Ecto neural progenitor cell (in vitro differentiated cells): ENCODE measurements at places on chromosomes 3 and 15.

- DNase-seq: no peak
Observed at GRCh38 chr15:98968576-98968975, 39.0 kb downstream of the PGPEP1L start.

- no peak for DNase-seq
Observed at GRCh38 chr3:139231555-139232281, 112.1 kb upstream of the MRPS22 start.

DNA sequence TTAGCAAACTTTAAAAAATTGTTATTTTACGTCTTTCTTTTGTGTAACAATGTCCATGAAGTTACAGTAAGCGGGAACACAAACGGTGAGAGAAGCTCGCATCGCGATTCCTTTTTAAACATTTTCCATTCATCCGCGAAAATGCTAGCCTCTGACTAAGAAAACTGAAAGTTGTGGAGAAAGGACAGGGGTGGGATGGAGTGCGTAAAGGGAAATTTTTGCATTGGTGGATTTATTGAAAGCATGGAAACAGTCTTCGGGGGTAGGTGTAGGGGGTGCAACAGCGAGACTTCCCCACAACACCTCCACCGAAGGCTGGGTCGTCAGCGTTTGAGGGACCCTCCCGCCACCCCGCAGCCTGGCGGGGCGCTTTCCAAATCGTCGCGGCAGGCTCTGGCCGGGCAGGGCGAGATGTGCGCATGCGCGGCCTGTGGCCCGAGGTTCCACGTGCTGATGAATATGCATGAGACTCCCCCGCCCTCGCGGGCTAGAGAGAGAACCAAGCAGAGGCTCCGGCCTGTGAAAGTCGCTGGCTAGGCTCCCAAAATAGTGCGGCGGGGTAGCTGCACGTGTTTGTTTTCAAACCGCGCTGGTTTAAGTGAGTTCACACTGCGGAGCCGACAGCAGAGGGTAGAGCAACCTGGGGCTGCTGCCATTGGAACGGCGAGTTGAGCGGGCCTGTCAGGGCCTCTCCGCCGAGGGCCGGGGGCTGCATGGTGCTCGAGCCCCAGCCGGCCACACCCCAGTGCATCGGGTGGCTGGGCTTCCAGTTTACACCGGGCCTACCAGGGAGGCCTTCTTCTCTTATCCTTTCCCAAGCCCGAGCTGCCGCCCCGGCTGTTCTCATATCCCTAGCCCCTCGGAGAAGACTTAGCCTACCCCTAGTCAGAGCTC lies 9.9 kb downstream of the ZIC1 start:
- peak; percentile 95 for DNase-seq

- no peak for DNase-seq
Observed at GRCh38 chr15:90742087-90742486, 24.9 kb downstream of the BLM start.

- DNase-seq: no peak
Observed at GRCh38 chr3:25973122-25973521, 183.2 kb downstream of the OXSM start.

DNA sequence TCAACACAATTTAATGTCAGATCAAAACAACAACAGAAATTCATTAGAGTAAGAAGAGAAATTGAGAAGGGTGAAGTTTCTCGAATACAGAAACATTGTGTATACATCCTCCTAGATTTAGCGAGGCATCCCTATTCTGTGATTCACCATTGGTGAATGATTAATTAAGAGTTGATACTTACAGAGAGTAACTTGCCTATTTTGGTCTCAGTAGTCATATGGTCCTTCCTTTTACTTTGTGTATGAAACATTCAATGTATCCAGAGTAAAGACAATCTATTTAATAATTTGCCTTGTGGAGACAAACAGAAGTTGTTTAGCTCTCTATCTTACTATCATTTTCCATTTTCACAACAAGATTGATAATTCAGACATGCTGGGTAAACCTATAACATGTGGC lies 432.0 kb downstream of the ZPLD1 start:
- DNase-seq: no peak

GRCh38 chr15:28977377-28978010 lies 91.7 kb downstream of the APBA2 start:
- DNase-seq: no peak

GRCh38 chr15:77119446-77119845 lies 48.5 kb upstream of the TSPAN3 start:
- no peak for DNase-seq

GRCh38 chr3:62365391-62366125 lies 7.8 kb downstream of the FEZF2 start:
- DNase-seq: no peak

DNA sequence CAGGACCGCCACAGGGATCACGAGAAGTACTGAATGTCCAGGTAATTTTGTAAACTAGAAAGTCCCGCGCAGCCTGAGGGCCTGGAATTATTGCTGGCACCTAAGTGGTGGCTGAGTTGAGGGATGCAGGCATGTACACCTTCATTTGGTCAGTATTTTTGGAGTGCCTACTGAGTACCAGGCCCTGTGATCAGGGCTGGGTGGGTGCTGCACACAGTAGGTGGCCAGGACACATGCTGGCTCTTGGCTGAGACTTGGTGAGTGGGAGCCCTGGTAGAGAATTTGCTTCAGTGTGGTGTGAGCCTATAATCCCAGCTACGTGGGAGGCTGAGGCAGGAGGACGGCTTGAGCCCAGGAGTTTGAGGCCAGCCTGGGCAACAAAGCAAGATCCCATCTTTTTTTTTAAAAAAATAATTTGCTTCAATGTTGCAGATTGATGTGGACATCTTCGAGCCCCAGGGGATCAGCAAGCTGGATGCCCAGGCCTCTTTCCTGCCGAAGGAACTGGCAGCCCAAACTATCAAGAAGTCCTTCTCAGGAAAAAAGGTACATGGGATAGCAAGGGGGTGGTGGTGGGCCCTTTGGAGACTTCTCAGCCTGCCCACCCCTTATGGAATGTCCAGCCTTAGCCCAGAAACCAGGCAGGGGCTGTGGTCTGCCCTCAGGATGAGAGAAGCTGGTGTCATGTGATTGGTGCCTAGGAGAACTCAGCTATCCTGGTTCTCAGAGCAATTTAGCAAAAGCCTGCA lies 2.6 kb downstream of the ITIH1 start:
- no peak for DNase-seq

GRCh38 chr3:159866201-159866746 lies 122.4 kb upstream of the IL12A start:
- DNase-seq: no peak

GRCh38 chr15:73295630-73296286 lies 73.0 kb downstream of the HCN4 start:
- DNase-seq: no peak

GRCh38 chr15:62914461-62915079 lies 128.0 kb upstream of the TPM1 start:
- DNase-seq: no peak

GRCh38 chr3:144369129-144369879 lies 397.7 kb downstream of the DIPK2A start:
- DNase-seq: no peak
